LHCN-M2 (cell line): ENCODE measurements at places on chromosomes 6 and 20. TPM values are rescaled to one million over a fixed set of nuclear protein-coding genes. Genes with fewer than 3 reads are reported as not detected.
A peak's percentile ranks its signal among the peaks of the same experiment; 100 is the strongest.

- no peak for DNase-seq
These were observed 8.9 kb downstream of the CYP21A2 start for GRCh38 chr6:32047084-32047478.

DNA sequence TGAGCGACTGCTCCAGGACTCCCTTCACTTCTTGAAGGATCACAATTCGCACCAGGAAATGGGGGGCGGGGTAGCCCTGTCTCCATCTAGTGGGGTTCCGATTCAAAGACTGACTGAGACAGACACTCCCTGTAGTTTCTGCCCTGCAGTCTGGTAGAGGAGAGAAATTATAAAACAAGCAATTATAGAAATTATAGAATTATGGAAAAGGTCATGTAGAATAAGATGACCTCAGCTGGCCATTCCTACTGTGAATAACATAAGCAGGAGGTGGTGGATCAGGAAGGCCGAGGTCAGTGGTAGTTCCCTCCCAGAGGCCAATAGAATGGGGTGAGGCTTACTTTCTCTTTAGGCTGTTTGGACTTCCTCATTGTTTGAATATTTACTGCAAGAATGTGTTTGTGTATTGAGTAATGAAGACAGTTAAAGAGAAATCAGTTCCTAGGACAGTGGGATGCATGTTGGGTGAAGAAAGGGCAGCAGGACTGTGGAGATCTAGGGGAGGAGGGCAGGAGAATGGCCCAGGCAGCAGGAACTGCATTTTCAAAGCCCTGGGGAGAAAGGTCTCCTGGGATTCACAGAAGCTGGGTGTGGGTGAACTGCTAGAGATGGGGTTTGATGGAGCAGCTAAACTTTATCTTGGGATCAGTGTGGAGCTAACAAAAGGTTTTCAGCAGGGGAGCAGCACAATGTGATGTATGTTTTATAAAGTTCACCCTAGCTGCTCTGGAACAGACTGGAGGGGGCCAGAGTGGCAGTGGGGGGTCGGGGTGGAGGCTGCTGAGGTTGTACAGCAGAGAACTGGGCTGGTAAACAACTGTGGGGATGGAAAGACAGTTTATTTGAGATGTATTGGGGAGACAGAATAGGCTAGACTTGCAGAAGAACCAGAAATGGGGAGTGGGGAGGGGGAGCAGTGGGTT lies 2.1 kb downstream of the ZNF341 start:
- DNase-seq, result peak; percentile 81

DNA sequence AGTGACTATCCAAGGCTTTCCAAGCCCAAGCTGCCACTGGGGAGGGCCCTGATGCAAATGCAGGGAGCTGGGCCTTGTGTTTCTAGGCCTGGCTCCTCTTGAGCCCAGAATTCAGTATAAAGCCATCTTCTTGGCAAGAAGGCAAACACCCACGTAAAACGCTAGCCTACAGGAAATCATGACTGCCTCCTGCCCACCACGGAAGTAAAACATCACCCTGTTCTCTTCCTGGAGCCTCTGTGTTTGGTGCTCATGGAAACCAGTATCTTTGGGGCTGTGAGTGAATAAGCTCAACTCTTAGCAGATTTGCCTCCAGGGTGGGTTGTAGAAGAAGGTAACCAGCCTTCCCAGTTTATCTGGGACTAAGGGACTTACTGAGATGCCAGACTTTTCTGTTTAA lies 271.0 kb downstream of the ZNF217 start:
- no peak for DNase-seq

DNA sequence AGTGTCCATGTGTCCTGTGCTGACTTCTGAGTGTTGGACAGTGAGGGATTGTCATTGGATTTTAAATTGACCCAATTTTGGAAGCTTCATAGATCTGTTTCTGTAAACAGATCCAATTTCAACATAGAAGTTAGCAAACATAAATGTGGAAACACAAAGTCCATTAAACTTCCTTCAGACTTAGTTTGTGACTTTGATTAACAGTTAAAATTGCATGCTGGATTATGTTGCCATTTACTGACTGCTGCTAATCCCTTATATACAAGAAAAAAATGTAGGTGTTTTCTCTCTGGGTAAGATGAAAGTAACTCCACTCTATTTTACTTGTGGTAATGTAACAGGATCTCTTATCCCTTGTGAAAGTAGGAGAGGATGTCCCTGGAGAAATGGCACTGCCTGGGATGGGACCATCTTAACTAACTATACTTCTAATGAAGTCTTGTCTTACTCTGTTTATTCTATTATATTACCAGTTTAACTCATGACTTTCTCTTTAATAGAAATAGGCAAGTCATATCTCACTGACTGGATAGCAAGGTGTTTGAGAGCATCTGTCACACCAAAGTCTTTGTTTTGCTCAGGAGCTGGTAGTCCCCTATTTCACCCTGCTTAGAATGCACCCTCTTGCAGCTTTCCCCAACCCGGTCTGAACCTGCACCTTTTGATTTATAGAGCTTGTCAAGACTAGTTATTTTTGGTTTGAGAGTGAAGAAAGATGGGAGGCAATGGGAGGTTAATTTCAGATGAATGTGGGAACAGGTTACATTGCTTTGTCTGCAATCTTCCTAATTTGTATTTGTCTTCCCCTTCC lies 7.2 kb downstream of the TPX2 start:
- DNase-seq, result no peak

- DNase-seq, result no peak
These were observed 88.0 kb downstream of the EDN3 start for GRCh38 chr20:59388402-59388801.

DNA sequence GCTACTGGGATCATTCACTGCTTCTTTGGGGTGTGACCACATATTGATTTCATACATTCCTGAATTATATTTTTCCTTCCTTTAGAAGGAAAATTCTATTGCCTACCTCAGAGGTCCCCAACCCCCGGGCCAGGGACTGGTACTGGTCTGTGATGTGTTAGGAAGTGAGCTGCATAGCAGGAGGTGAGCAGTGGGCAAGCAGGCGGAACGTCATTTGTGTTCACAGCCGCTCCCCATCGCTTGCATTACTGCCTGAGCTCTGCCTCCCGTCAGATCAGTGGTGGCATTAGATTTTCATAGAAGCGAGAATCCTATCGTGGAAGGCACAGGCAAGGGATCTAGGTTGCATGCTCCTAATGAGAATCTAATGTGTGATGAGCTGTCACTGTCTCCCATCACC lies 107.3 kb downstream of the PHACTR1 start:
- no peak for DNase-seq

DNA sequence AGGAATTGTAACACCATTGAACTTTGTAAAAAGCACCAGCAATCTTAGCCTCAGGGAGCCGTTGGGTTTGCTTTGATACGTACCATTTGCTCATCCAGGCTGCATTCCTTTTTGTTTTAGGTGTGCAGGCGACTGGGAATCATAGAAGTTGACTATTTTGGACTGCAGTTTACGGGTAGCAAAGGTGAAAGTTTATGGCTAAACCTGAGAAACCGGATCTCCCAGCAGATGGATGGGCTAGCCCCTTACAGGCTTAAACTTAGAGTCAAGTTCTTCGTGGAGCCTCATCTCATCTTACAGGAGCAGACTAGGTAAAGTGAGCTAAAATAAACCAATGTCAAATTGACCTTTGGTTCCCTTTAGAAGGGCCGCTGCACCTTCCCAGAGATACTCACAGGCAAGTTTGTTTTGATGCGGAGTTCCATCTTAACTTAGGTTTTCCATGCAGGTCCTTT lies 1.6 kb downstream of the MYLIP start:
- no peak for DNase-seq

- no peak for DNase-seq
These were observed 4.9 kb downstream of the FRS3 start for GRCh38 chr6:41774841-41775240.

DNA sequence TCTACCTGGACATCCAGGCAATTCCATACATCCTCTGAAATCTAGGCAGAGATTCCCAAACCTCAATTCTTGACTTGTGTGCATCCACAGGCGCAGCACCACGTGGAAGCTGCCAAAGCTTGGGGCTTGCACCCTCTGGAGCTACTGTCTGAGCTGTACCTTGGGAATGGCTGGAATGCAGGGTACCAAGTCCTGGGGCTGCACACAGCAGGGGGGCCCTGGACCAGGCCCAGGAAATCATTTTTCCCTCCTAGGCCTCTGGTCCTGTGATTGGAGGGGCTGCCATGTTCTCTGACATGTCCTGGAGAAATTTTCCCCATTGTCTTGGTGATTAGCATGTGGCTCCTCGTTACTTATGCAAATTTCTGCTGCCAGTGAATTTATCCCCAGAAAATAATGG lies 391.9 kb upstream of the CHD6 start:
- no peak for DNase-seq

GRCh38 chr6:17987447-17987696 lies at the start of gene KIF13A:
KIF13A (minus strand) TSS chr6:17987635; CDS start chr6:17987463, 172 bp downstream.
- DNase-seq, result peak; percentile 26

DNA sequence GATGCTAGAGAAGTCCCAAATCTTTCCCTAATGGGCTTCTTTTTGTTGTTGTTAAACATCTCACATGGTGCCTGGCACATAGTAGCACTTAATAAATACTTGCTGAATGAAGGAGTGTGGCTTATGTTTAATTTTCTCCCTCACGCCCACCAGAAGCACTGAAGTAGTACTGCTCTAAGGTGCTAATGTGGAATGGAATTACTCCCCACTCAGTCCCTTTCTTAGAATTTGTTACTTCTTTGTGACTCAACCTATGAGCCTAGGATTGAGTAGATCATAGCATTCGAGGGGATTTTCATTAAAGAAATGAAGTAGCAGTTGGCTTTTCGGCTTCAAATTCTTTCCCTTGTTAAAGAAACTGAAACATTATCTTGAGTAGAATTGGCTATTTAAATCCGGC lies 192.8 kb downstream of the CLIC5 start:
- no peak for DNase-seq

- no peak for DNase-seq
These were observed 89.0 kb upstream of the LYRM2 start for GRCh38 chr6:89727501-89727900.

DNA sequence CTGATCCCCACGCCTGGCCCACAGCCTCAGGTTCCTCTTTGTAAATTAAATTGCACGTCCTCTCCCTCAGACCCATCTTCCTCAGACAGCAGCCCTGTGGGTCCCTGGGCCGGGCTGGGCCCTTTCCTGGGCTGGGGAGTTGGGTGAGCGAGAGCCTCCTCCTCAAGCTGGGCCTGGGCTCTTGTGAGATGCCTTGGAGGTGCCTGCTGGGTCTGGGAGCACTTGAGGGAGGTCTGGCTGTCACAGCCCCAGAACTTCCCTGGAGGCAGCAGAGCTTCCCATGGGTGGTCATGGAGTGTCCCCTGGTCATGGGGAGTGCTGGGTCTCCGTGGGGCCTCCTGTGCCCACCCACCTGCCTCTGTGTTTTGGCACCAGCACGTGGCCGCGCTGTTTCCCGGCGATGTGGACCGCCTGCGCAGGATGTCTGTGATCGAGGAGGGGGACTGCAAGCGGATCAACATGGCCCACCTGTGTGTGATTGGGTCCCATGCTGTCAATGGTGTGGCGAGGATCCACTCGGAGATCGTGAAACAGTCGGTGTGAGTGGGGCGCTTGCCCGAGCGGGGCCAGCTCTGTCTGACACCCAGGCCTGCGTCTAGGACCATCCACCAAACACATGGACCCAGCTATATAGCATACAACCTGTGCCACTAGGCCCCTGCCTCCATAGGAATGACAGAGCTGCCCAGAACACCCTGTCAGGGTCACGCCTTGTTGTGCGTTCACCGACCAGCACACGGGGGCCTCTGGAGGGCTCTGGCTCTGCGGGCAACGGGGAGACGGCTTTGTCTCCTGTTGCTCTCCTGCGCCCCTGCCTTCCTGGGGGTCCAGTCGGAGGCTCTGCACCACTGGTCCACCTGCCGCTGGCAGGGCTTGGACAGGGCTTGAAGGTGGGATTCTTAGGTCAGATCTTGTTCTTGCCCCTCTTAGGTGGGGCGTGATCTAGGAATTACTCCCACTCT lies 33.0 kb downstream of the PYGB start:
- no peak for DNase-seq

DNA sequence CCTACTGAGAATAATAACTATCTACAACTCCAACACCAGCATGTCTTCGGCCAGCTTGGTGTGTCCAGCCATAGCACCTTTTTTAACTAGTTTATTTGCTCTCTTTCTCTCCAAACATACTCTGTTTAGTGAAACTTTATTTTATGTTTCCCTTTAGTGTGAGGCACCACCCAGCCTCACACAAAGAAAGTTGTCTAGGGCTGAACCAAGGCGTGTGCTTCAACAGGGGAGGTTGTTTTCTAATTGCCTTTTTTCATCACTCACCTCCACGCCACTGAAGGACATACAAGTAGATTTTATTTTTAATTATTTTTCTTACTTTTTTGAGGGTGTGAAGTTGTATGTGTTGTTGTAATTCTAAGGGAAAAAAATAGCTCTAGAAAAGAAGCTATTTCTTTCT lies 125.6 kb upstream of the MARCKS start:
- DNase-seq, result no peak

DNA sequence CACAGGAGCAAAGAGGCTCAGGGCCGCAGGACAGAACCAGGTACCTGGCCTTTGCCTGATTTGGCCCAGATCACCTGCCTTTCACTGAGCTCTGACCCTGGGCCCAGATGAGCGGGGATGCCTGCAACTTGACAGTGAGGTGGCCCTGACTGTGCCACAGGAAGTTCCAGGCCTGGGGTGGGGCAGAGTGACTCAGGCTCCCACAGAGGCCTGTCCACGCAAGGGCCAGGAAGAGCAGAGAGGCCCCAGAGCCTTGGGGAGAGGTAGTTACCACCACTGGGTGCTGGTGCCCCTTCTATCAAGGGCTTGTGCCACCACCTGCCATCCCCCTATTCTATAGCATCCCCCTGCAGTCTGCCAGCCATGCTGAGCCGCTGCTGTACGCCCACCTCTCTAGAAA lies 4.1 kb upstream of the NOL4L start:
- no peak for DNase-seq

DNA sequence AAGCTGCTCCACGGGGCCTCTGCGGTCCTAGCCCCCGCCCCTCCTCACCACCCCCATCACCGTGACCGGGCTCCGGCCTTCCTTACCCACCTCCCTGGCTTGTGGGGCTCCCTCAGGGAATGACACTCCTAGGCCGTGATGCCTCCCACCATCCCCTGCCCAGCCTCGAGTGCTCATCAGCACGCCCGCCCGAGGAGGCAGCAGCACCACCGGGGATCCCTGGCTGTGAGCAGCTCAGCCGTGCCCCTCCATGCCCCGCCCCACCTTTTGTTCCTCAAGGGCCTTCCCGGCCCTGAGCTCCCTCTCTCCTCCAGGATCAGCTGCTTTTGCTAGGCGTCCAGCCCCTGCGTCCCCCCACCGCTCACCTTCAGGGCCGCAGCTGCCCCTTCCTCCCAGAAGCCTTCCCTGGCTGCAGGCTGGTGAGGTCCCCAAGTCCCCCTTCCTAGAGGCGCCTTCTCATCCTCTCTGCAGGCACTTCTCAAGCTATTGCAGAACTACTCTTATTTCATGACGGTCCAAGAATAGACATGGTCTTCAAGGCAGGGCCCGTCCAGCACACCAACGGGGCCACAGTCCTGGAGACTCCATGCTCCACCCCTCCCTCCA lies 3.0 kb downstream of the FNDC11 start:
- DNase-seq, result no peak

Gene PMEPA1
- total RNA-seq, result 2.4 and 2.8 TPM in 2 replicates

Gene VNN1
- total RNA-seq, result 4.2 and 6.6 TPM in 2 replicates

Gene SMPD2
- 6.5 and 9.2 TPM in 2 replicates for total RNA-seq

Gene HNF4A
- not detected in 2 replicates for total RNA-seq

Gene SYCP2
- 0.40 and 0.71 TPM in 2 replicates for total RNA-seq

Gene FOXC1
- 1.8 and 2.1 TPM in 2 replicates for total RNA-seq

Gene SLC32A1
- total RNA-seq, result not detected in 2 replicates

Gene FOXP4
- total RNA-seq, result 4.2 and 4.6 TPM in 2 replicates

Gene RAD21L1
- total RNA-seq, result 0.19 and 0.29 TPM in 2 replicates

Gene APCDD1L
- 0.34 and 0.96 TPM in 2 replicates for total RNA-seq

Gene OOEP
- total RNA-seq, result not detected in 2 replicates

Gene ATP6V1G2
- total RNA-seq, result 3.1 and 3.3 TPM in 2 replicates

Gene SNAP91
- not detected in 2 replicates for total RNA-seq
